Stimulated activated CD4-positive, alpha-beta T cell treated with anti-CD3 and anti-CD28 coated beads, Interleukin-15, amount 100 ng/mL, for 1 hour (primary cell): ENCODE measurements at places on chromosomes 6 and 20.
A peak's percentile ranks its signal among the peaks of the same experiment; 100 is the strongest.

- no peak for DNase-seq
These were observed 42.1 kb downstream of the LYRM2 start for GRCh38 chr6:89596484-89596883.

- no peak for DNase-seq
These were observed 80.2 kb downstream of the ANKEF1 start for GRCh38 chr20:10115021-10115420.

DNA sequence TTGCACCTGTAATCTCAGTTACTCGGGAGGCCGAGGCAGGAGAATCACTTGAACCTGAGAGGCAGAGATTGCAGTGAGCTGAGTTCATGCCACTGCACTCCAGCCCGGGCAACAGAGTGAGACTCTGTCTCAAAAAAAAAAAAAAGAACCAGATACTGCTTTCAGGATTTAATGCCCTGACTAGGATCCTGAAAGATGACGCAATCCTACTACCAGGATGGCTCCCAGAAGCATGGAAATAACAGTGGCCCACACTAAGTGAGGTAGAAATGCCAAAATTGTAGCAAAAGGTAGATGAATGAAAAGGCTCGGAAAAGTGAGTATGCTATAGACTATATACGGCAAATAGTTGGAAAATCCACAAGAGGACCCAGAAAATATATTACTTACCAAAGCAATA, 23.8 kb upstream of the KHDC1 start:
- no peak for DNase-seq

DNA sequence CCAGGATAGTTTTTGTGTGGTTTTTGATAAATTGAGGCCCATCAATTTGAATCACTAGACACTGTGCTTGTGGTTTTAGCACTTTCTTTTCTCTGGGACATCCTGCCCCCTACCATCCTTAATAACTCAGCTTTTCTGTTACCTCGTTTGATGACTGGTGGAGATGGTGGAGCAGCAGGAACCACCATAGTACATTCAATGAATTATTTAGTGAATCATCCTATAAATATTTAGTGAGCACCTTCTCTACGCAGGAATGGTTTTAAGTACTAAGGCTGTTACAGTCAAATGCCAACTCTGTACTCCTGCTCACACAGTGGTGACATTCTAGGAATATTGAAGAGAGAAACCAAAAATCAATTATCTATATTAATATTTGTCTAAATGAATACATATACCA, 585.2 kb downstream of the HAO1 start:
- DNase-seq = no peak

DNA sequence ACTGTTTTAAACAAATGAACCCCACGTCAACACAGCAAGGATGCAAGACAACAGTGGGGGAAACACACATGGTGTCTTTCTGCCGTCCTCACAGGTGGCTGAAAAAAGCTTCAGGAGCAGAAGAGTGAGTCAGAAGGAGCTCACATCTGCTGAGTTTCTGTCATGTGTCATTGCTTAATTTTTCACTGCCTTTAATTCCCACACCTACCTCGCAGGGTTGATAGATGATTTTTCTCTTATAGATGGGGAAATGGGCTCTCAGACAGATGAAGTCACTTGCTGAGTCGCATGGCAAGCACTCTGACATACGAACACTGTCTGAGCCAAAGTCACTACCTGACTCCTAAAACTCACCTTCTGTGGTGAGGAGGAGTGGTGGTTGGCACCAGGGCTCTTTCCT, 28.3 kb upstream of the CARMIL1 start:
- no peak for DNase-seq

DNA sequence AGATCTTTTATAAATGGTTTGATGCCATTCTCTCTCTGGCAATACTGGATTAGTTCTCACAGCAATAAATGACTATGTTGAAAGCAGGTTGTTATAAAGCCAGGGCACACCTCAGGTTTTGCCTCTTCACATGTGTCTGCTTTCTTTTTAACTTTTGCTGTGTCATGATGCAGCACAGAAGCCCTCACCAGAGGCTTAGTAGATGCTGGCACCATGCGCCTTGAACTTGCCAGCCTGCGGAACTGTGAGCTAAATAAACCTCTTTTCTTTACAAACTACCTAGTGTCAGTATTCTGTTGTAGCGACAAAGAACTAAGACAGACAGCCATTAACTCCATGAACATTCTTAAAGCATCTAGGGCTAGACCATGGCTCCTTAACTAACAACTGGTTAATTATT, 15.3 kb upstream of the GPR63 start:
- no peak for DNase-seq

GRCh38 chr6:16322666-16323312, 84.4 kb downstream of the GMPR start:
- peak; percentile 46 for DNase-seq

DNA sequence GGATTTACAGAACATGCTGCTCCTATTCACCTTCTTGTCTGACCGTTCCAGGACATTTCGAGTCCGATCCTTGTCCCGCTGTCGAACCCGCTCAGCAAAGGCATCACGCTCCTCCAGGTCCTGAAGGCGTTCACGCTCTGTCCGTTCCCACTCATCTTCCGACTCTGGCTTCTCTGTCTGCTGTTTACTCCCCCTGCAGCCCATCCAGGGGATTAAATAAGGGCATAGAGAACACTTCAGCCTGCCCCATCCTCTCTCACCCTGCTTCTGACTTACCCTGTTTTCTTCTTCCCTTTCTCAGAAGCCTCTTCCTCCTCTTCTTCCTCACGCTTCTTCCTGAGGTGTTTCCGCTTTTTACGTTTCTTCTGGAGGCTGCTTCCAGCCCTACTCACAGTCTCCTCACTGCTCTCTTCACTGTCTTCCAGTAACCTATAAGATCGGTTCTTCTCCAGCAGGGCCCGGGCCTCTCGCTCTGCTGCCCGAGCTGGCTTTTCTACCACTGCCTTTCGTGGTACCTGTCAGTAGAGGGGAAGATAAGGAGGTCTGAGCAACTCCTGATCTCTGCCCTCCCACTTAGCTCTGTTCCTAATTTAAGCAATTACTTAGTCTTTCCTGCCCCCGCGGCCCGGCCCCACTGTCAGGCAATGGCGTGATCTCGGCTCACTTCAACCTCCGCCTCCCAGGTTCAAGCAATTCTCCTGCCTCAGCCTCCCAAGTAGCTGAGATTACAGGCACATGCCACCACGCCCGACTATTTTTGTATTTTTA, 1.9 kb downstream of the DHX16 start:
- no peak for DNase-seq

- DNase-seq = no peak
These were observed 4.7 kb downstream of the SAPCD1 start for GRCh38 chr6:31767096-31767645.

- DNase-seq = no peak
These were observed 52.1 kb upstream of the RNF182 start for GRCh38 chr6:13872681-13873080.

- no peak for DNase-seq
These were observed 100.2 kb downstream of the UST start for GRCh38 chr6:148846778-148847761.

DNA sequence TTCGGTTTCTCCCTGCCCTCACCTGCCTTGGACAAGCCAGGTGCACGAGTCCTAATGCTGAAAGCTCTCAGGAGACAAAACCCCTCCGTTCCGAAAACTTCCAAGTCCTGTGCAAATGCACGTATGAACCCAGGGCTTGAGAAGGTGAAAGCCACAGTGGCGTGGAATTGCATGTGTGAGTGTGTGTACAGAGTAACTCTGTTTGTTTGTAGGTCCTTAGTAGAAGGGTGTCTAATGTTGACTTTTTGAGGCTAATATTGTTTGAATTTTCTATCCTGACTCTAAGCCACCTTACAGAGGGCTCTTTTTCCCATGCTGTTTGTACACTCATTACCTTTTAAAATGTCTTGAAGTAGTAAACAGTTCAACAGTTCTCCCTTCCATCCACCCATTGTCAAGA, 129.1 kb downstream of the FOXA2 start:
- no peak for DNase-seq

DNA sequence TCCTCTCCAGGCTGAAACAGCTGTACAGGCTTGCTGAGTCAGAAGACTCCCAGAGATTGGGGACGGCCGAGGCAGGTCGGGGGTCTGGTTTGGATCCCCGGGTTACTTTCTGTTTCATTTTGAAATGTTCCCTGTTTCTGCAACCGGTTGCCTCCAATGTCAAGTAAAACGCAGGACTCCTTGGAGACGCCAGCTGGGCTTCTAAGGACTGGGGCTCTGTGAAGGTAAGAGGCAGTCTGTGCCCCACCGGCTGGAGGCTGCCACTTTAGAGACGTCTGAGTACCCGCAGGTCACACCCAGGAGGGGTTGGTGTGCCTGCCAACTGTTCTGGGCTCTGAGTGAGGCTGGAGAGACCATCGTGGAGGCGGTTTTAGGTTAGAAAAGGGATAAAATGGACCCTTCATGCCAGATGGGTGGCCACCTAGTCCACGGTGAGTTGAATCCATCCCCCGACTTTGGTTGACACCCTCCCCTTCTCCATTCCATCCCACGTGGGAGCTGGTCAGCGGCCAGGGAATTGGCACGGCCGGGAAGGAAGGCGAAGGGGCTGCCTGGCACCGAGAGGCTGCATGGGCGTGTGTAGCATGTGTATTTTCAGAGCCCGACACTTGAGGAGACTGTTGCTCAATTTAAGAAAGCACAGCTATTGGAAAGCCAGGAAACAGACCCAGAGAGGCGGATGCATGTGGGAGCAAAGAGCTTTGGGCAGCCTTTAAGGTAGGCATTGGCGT, 240.9 kb downstream of the PHACTR1 start:
- no peak for DNase-seq

GRCh38 chr6:35310265-35310831, 12.7 kb downstream of the DEF6 start:
- no peak for DNase-seq

DNA sequence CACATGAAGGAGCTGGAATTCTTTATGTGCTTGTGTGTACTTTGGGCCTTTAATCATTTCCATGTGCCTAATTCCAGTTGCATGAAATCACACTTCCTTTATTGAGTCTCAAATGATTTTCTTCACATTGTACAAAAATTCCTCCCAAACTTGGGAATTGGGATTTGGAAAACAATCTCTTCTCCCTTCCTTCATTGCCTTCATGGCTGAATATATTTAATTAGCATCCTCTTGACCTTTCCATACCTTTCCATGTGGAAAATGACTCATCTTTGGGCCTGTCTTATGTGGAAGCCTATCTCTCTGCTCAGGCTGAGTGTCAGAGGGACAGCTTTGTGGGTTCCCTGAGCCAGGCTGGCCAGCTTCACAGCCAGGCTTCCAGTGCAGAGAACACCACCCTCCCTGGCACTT, 33.0 kb upstream of the CDH4 start:
- DNase-seq = no peak

GRCh38 chr20:59273739-59274357, 26.6 kb upstream of the EDN3 start:
- DNase-seq = no peak

GRCh38 chr6:154164397-154164796, 125.4 kb downstream of the OPRM1 start:
- DNase-seq = no peak

GRCh38 chr6:162099685-162100084, 627.9 kb downstream of the PRKN start:
- no peak for DNase-seq

GRCh38 chr20:57480444-57481160, 44.3 kb downstream of the CTCFL start:
- DNase-seq = no peak

DNA sequence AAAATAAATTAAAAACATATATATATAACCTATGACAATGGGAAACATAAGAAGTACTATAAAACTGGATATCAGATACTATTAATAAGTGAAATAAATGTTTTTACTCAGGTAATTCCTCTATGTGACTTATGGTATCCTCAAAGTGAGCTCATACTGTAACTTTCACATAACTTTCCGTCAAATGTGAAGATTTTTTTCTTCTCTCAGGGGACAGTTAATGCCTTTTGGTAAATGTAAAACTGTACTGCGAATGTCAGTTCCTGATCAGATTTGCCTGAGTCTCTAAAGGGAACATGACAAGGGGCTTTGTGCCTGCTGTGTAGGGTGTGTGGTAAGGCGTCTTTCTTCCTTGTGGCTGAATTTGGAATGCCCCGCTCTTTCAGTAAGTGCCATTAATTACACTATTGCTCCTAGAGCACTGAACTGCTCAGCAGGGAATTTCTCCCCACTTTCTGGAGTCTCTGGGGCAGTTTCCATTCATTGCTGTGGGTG, 271.8 kb downstream of the PRL start:
- no peak for DNase-seq

GRCh38 chr6:149472241-149472640, 12.6 kb downstream of the ZC3H12D start:
- DNase-seq = no peak
